HCEC 1CT (cell line): ENCODE measurements at places on chromosomes 7 and 10.
A peak's percentile ranks its signal among the peaks of the same experiment; 100 is the strongest.

DNA sequence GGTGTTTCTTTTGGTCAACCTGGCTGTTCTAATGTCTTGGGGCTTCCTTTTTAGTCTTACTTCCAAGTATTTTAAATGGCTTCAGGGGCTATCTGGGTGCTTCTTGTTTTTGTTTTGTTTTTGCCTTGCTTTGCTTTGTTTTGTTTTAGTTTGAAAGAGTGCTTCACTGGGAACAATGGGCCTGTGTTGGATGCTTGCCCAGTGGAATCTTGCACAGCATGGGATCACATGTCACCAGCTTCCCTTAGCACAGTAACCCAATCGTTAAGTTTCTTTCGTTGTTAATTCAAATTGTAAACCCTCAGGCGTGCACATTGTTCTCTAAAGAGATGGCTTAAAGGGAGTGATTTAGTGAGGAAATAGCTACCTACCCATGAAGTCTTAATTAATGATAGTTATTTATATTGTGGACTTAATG, 8.9 kb downstream of the COL17A1 start:
- DNase-seq, result no peak

GRCh38 chr10:88913788-88914187, 33.7 kb downstream of the STAMBPL1 start:
- DNase-seq, result no peak

- peak; percentile 43 for DNase-seq
Observed at GRCh38 chr7:40329601-40330153, 194.9 kb downstream of the SUGCT start.

- no peak for DNase-seq
Observed at GRCh38 chr7:95059842-95060313, 152.5 kb downstream of the PPP1R9A start.
